Placental pericyte (primary cell): ENCODE measurements at places on chromosomes 13 and 19. TPM values are rescaled to one million over a fixed set of nuclear protein-coding genes. Genes with fewer than 3 reads are reported as not detected.

The LHB gene
- total RNA-seq = not detected in 2 replicates

The ZNF492 gene
- 0.57 TPM in 1 of 2 replicates, not detected in the other for total RNA-seq

The SIAH3 gene
- total RNA-seq = not detected in 2 replicates

The ACER1 gene
- total RNA-seq = not detected in 2 replicates

The PRSS57 gene
- not detected in 2 replicates for total RNA-seq

The LCP1 gene
- 4.8 and 43.2 TPM in 2 replicates for total RNA-seq

The CYP4F12 gene
- not detected in 2 replicates for total RNA-seq

The ZNF701 gene
- 9.2 and 14.3 TPM in 2 replicates for total RNA-seq

The RBM26 gene
- total RNA-seq = 27.1 and 40.9 TPM in 2 replicates

The WDR87 gene
- not detected in 2 replicates for total RNA-seq

The SH2D3A gene
- 0.29 TPM in 1 of 2 replicates, not detected in the other for total RNA-seq

The PTGIR gene
- total RNA-seq = 6.7 and 10.1 TPM in 2 replicates

The ZNF460 gene
- total RNA-seq = 96.5 and 103 TPM in 2 replicates

The SEMA6B gene
- total RNA-seq = 0.43 and 1.3 TPM in 2 replicates

The CYP2A7 gene
- total RNA-seq = not detected in 2 replicates

The FUT2 gene
- total RNA-seq = not detected in 2 replicates

The ONECUT3 gene
- not detected in 2 replicates for total RNA-seq

The TMEM272 gene
- total RNA-seq = not detected in 2 replicates

The MIDN gene
- 28.2 TPM in 2 replicates for total RNA-seq

The LMTK3 gene
- total RNA-seq = 0.14 TPM in 1 of 2 replicates, not detected in the other

The SERTM1 gene
- not detected in 2 replicates for total RNA-seq

The CYP2A13 gene
- total RNA-seq = not detected in 2 replicates

The DIRAS1 gene
- total RNA-seq = 0.14 and 1.1 TPM in 2 replicates

The SLC25A30 gene
- 7.9 and 11.2 TPM in 2 replicates for total RNA-seq
